CD4-positive, alpha-beta T cell treated with Interferon gamma for 1 hour (primary cell): ENCODE measurements at places on chromosomes 5 and 9.

GRCh38 chr9:77802515-77803293 lies 154.6 kb upstream of the GNA14 start:
- no peak for DNase-seq

DNA sequence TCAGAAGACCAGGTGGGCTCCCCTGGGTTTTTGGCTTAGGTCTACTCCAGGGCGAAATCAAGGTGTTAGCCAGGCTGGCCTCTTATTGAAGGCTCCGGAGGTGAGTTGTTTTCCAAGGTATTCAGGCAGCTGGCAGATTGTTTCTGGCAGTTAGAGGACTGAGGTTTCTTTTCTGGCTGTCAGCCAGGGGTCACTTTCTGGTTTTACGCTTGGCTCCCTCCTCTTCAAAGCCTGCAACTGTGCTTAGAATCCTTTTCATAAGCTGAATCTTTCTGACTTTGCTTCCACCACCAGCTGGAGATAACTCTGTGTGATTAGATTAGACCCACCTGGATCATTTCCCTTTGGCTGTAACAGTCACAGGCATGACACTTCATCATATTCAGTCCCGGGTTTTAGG lies 24.6 kb downstream of the RFK start:
- no peak for DNase-seq

DNA sequence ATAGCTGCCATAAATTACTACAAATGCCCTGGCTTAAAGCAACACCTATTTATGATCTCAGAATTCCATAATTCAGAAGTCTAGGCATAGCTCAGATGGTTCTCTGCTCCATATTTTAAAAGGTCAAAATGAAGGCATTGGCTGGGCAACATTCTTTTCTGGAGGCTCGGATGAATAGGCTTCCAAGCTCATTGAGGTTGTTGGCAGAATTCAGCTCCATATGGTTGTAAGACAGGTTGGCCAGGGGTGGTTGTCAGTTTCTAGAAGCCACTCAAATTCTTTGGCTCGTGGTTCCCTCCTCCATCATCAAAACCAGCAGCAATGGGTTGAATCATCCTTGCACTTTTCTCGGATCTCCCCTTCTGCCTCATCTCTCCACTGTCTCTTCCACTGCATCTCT lies 49.4 kb downstream of the TGFBR1 start:
- DNase-seq, result no peak

- DNase-seq, result no peak
Observed at GRCh38 chr9:98378794-98379193, 123.3 kb upstream of the TBC1D2 start.

- no peak for DNase-seq
Observed at GRCh38 chr5:165504674-165505073, 1999.3 kb downstream of the MAT2B start.
